ENCODE measurements at places on chromosomes 1 and 21.

GRCh38 chr1:16181887-16182719 is 26.2 kb upstream of the EPHA2 start:
- H3K36me3 ChIP-seq = no peaks in the 10 kb centered on the region
- no peaks in the 10 kb centered on the region for H3K27me3 ChIP-seq
- peak overlapping the region; percentile 86 for H3K27ac ChIP-seq
- H3K4me1 ChIP-seq = peaks cover 23% of the 10 kb centered on the region

DNA sequence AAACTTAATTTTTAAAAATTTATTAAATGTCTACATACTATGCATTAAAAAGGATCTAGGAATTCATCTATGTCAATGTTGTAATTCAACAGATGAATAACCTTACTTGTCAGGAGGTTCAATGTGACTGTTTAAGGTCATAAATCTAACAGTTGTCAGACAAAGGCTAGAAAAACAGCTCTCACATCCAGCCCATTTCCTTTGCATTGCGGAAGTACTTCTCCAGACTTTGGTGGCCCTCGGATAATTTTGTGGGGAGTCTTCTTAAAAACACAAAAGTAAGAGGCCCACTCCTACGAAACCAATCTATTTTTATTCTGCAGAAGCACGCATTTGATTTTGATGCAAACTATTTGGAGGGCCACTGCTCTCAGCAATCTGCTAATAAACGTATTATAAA is 122.6 kb upstream of the CHRM3 start:
- no peaks in the 10 kb centered on the region for H3K36me3 ChIP-seq
- no peaks in the 10 kb centered on the region for H3K4me1 ChIP-seq
- no peak overlapping the region for H3K4me3 ChIP-seq
- H3K27me3 ChIP-seq = no peaks in the 10 kb centered on the region
- no peak for DNase-seq

DNA sequence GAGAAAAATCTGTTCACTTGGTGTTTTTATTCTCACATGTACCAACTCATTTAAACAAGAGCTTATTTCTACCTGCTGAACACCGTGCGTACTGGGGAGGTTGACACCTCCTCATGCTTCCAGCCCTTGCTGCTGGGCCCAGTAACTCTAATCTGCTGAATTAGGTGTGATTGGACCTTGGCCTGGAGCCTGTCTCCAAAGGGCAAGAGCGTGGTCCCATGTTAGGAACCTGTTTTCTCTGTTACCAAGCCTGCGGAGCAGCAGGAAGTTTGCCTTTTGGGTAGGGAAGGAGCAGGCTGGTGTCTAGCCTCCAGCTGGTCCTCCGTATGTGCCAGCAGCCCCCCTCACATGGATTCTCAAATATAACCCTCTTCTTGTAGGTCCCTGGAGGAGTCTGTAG is 10.9 kb upstream of the SLC27A3 start:
- no peak for DNase-seq
- H3K36me3 ChIP-seq = peaks cover 61% of the 10 kb centered on the region
- peaks cover 23% of the 10 kb centered on the region for H3K4me1 ChIP-seq
- H3K27me3 ChIP-seq = no peaks in the 10 kb centered on the region

DNA sequence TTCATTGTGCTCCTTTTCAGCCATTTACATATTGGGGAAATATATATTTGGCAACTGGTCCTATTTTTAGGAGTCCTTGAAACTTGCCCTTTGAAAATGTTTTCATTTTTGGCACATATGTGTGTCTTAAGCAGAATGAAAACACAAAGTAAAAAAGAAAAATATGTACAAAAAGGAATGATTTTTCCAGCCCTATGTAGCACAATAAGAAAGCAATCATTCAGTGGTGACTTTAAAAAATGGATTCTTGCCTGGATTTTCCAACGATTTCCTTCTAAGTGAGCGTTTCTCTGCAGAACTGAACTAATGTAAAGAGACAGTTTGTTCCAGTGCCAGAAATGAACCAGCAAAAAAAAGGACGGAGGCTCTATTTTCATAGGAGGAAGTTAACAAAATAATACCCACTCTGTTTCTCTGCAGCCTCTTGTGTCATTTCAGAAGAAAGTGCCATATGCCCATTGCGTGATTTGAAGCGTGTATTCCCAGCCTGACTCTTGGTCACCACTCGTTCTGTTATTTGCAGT is 340.1 kb downstream of the SETD4 start:
- H3K4me3 ChIP-seq = no peak overlapping the region
- H3K27me3 ChIP-seq = no peaks in the 10 kb centered on the region
- H3K36me3 ChIP-seq = no peaks in the 10 kb centered on the region

- H3K4me3 ChIP-seq = peak overlapping the region; percentile 86
- peak overlapping the region; percentile 100 for H3K27ac ChIP-seq
- H3K36me3 ChIP-seq = peaks cover 12% of the 10 kb centered on the region
- no peak for DNase-seq
These were observed 918 bp downstream of the MIB2 start for GRCh38 chr1:1616045-1616790.

DNA sequence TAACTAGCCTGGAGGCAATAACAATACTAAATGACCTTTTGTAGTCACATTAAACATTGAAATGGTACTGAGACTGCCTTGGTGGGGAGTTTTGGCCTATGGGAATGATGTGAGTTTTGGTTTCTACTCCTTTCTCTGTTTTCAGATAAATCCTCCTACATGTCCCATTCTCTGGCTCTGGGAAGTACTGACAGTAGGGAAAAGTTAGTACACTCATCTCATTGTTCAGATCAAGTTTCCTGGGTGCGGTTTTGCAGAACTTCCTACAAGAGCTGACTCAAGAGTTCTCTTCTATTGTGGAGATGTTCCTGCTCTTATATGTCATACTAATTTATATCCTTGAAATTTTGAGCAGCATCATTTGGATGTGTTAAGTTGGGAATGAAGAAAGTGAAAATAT is 74.2 kb upstream of the MACF1 start:
- peaks cover under 1% of the 10 kb centered on the region for H3K36me3 ChIP-seq
- H3K4me3 ChIP-seq = no peak overlapping the region
- DNase-seq = no peak

DNA sequence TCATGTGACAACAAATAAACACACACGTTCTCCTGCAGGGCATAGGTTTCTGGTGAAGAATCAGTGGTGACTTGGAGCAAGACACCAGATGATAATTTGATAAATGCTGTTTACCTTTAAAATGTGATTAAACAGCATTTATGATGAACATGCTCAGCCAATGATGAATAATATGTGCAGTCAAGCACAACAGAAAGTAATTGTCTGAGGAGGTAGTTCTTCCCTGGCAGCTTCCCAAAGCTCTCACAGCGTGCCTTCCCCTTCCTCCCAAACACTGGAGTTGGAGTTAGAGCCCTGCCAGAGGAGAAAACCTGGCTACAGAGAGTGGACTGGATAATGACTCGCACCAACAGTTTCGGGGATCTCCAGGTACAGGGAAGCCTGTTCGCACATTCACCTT is 463.5 kb downstream of the SMYD3 start:
- H3K27me3 ChIP-seq = no peaks in the 10 kb centered on the region
- no peak for DNase-seq
- no peak overlapping the region for H3K4me3 ChIP-seq
- no peak overlapping the region for H3K27ac ChIP-seq
- H3K36me3 ChIP-seq = no peaks in the 10 kb centered on the region

- no peak overlapping the region for H3K27ac ChIP-seq
- H3K4me3 ChIP-seq = no peak overlapping the region
- H3K36me3 ChIP-seq = no peaks in the 10 kb centered on the region
- DNase-seq = no peak
- H3K27me3 ChIP-seq = peaks cover 7% of the 10 kb centered on the region
- no peaks in the 10 kb centered on the region for H3K4me1 ChIP-seq
These were observed 118.6 kb upstream of the RAB4A start for GRCh38 chr1:229152311-229152710.

- DNase-seq = no peak
- H3K4me1 ChIP-seq = no peaks in the 10 kb centered on the region
- no peaks in the 10 kb centered on the region for H3K27me3 ChIP-seq
- no peak overlapping the region for H3K4me3 ChIP-seq
These were observed 15.8 kb downstream of the ODF2L start for GRCh38 chr1:86380257-86380861.

DNA sequence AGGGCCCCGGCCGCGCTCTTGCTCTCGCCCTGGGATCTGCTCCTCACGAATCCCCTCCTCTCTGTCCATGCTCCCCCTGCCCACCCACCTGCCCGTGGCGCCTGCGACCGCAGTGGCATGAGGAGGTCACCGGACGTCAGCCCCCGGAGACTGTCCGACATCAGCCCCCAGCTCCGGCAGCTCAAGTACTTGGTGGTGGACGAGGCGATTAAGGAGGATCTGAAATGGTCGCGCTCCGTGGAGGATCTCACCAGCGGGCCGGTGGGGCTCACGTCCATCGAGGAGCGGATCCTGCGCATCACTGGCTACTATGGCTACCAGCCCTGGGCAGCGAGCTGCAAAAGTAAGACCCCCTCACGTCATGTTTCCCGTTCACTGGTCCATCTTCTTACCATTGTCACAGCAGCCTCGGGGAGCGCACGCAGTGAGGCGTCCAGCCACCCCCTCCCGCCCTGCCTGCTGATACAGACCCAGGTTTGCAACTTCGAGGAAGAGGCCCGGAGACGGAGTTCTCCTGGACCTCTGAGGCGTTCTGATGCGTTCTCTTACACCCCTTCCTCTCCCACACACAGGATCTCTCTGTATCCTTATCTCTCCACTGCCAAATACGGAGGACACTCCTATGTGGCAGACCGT is 1.1 kb downstream of the SLC35F3 start:
- no peak for DNase-seq
- peaks cover 40% of the 10 kb centered on the region for H3K27me3 ChIP-seq
- no peak overlapping the region for H3K4me3 ChIP-seq
- peaks cover 4% of the 10 kb centered on the region for H3K4me1 ChIP-seq
- no peaks in the 10 kb centered on the region for H3K36me3 ChIP-seq

GRCh38 chr1:112298558-112298957 is 97.5 kb upstream of the CTTNBP2NL start:
- H3K4me1 ChIP-seq = no peaks in the 10 kb centered on the region
- no peak overlapping the region for H3K27ac ChIP-seq
- peak; percentile 61 for DNase-seq
- no peak overlapping the region for H3K4me3 ChIP-seq
- peaks cover 2% of the 10 kb centered on the region for H3K27me3 ChIP-seq

DNA sequence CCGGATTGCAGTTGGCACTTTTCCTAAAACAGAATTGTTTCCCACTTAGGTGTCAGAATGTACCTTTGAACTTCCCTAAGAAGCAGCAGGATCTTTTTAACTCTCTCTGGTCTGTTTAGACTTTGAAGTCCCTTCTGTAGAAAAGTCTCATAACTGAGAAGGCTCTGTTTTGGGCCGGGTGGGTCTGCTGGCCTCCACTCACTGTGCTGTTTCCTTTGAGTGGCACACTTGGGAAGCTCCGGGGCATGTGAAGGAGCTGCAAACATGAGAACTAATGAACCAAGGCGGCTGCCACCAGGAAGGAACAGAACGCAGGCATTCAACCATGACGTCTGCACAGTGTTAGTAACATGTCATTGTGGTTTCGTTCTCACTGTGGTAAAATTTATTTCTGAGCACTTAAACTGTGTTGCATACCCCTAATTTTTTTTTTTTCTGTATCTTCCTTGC is 19.5 kb upstream of the NCMAP start:
- H3K36me3 ChIP-seq = peaks cover 8% of the 10 kb centered on the region
- DNase-seq = peak; percentile 34
- no peaks in the 10 kb centered on the region for H3K4me1 ChIP-seq
- no peaks in the 10 kb centered on the region for H3K27me3 ChIP-seq
